ENCODE measurements at places on chromosomes 11 and 22.

GRCh38 chr22:47990481-47990880 is 1228.0 kb downstream of the TBC1D22A start:
- DNase-seq = no peak

DNA sequence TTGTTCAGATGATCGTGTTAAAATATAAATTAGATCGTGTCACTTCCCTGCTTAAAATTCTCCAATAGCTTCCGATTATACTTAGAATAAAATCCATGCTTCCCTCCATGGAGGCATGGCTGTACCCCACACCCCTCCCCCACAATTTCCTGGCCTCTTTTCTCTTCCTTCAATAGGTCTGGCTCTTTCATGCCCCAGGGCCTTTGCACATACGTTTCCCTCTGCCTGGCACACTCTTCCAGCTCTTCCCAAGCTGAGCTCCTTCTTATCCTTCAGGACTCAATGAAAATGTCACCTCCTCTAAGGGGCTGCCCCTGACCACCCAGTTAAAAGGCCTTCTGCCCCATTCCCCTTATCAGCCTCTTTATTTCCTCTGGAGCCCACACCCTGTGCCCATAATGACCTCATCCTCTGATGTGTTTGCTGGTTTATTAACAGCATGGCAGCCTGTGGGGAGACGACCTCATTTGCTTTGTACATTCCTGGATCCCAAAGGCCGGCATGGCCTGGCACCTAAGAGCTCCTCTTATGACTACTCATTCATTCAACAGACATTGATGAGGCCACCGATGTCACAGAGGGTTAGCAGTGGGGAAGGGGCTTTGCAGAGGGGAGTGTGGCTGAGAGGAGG is 9.0 kb upstream of the FLRT1 start:
- no peak for DNase-seq

DNA sequence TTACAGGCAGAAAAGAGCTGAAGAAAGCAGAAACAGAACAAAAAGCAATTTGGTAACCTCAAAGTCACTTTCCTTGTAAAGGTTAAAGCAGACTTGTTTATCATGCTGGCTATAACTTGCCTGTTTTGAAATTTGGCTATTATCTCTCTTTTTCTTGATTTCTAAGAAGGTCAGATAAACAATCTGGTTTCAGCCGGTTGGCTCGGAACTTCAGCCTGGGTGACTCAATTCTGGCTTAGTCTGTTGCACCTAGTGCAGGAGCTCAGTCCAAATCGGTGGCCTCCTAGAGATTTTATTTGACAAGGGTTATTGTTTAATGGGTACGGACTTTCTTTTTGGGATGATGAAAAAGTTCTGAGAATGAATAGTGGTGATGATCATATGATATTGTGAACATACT is 367.1 kb upstream of the B3GAT1 start:
- DNase-seq = no peak

- no peak for DNase-seq
Observed at GRCh38 chr11:60221692-60222091, 21.2 kb downstream of the MS4A4E start.

DNA sequence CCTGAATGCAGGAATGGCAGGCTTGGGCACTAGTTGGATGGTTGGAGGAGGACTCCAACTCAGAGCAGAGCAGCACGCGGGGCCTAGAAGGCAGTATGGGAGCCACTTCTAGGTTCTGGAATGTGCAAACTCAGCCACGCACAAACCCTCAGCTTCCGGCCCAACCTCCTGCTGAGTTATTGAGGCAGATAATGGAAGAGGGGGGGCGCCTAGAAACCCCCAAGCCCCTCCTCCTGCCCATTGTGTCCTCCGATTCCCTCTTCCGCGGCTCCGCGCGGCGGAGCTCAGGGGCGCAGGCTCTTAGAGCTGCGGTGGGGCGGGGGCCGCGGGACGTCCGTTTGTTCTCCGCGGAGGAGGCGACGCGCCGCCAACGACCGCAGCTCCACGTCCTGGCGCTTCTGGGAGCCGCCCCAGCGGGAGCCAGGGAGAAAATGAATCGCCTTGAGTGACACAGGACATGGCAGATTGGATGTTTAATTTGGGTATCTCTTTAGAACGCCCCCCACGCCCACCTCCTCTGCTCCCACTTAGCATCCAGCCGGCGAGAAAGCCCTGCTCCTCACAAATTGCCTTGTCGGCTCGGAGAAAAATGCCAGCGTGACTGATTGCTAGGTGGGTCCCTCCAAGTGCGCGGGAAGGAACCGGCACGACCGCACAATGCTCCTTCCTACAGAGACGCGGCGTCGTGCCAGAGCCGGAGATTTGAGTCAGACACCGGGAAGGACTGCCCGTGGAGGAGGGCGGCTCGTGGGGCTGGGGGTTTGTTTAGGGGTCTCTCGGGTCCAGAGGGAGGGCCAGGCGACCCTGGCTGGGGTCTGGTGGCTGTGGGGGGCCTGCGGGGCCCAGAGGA is 144.6 kb downstream of the NECTIN1 start:
- DNase-seq = peak; percentile 95

GRCh38 chr11:72038491-72038890 is 39.8 kb downstream of the IL18BP start:
- DNase-seq = no peak

DNA sequence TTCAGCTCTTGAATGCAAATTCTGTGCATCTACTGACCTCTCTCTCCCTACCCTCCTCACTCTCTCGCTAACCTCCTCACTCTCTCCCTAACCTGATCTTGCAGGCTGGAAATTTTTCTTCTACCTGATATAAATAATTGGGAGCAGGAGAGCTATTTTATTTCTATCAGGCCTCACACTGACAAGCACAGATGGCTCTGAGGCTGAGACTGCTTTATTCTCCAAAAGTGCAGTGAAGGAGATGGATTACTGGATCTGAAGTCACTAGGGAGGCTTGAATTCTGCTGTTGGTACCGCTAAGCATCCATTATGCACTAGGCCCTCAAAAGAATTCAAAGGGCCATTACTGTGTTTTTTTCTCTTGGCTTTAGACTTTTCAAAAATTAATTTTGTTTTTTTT is 19.4 kb upstream of the LDHA start:
- DNase-seq = no peak

GRCh38 chr22:25919452-25919851 is 177.5 kb downstream of the MYO18B start:
- no peak for DNase-seq

DNA sequence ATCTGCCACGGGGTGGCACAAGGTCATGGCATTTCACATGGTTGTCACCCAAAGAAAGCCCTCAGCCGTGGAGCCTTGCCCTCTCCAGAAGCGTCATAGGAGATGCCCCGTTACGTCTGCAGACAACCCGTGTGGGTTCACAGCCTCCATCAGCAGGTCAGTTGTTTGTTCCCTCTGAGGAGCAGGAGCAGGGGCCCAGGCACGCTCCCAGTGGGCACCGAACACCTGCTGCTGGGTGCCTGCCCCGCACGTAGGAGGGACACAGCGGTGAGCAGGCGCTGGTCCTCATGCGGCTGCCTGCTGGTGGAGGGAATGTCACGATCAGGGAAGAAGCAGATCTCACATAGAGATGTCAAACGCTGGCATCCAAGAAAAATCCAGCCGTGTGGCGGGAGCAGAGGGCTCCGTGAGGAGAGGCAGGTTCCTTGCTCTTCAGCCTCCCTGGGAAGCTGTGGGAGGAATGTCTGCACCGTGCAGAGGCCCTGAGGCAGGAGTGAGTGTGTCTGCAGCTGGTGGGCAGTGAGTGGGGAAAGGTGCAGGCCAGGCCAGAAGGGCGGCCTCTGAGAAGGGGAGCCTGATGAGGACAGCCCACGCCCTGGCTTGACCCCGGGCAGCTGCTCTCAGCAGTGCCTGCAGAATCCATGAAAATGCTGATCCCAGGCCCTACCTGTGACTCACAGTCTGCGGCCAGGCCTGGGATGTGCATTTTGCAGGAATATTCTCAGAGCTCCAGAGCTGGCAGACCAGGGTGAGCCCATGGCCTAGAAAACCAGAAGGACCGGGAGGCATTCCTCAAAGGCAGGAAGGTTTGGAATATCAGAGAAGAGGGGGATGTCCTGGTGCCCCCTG is 36.4 kb upstream of the TH start:
- DNase-seq = no peak

GRCh38 chr11:119805663-119806062 is 76.7 kb upstream of the NECTIN1 start:
- DNase-seq = no peak

DNA sequence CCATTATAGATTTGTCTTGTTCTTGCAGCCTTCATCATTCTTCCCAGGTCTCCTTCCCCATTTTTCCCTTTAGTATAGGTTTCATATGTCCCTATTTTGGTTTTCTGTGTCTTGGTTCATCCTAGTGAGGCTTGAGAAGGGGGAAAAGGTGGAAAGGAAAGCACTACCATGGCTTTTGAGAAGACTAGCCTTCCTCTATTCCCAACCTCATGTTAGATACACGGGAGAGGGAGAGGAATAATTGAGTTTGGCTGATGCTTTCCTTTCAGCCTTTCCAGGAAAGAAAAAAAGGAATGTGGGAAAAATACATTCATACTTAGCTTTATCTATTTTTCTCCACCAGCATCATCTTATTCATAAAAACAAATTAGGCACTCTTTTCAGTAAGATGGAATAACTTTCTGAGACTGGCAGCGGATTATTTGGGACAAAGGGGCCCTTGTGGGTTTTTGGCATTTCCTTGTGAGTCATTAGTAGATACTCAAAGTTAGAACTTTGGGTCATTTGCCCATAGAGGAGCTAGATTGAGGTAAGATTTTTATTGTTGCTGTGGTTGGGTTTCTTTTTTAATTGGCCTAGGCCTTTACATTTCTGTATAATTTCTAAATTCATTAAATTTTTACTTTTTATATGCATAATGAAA is 23.8 kb downstream of the CAPRIN1 start:
- no peak for DNase-seq

- no peak for DNase-seq
Observed at GRCh38 chr22:32531228-32531627, 56.6 kb downstream of the FBXO7 start.

DNA sequence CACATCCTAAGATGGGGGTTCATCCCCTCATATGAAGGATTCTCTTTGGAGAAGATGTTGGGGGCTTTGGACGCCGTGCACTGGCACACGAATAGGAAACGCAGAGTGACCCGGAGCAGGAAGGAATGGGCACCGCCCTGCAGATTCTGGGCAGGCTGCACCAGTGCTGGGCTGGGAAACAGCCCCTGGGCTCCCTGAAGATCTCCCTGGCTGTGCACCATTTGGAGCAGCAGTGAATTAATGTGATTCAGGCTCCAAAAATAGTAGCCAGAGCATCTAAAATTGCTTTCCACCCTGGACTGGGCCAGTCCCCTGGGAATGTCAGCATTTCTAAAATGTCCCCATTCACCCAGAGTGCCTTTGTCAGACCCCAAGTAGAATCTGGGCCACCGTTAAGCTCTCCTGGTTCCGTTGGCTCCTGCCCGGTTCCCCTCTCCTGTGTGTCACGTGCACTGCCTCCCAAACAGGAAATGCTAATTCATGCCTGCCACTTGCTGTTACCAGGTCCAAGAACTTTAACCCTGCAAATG is 18.6 kb downstream of the IRAG1 start:
- DNase-seq = no peak

- no peak for DNase-seq
Observed at GRCh38 chr11:68300076-68300830, 12.1 kb upstream of the LRP5 start.

- no peak for DNase-seq
Observed at GRCh38 chr11:67409781-67410368, 5.6 kb upstream of the CARNS1 start.

DNA sequence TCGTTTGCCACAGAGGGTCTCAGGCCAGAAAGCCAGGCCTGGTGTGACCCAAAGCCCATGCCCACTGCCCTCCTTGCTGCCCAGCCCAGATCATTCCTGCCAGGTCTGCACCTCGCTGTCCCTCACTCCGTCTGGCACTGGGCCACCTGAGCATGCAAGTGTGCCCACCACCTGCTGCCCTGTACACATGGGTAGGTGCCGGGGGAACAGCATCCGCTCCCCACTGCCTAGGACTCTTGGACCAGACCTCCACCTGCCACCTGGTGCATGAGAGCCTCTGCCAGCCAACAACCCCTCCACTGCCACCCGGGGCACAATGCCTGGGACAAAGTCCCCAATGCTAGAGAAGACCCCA is 12.5 kb downstream of the MGAT3 start:
- DNase-seq = no peak

DNA sequence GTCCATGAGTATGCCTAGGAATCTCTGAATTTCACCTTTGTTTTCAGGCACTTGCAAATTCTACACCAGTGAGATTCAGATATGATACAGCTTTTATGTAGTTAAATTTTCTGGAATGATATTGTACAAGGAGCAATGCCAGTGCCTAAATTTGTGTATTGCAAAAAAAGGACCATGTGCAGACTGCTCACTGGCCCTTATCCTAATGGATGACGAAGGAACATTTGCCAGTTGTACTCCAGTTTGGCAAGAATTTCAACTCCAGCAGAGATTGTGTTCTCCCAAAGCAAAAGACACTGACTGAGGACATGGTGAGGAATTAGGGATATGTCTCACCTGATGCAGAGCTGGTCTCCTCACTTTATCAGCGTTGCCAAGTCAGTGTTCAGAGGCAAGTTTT is 8.6 kb downstream of the NAT10 start:
- no peak for DNase-seq

DNA sequence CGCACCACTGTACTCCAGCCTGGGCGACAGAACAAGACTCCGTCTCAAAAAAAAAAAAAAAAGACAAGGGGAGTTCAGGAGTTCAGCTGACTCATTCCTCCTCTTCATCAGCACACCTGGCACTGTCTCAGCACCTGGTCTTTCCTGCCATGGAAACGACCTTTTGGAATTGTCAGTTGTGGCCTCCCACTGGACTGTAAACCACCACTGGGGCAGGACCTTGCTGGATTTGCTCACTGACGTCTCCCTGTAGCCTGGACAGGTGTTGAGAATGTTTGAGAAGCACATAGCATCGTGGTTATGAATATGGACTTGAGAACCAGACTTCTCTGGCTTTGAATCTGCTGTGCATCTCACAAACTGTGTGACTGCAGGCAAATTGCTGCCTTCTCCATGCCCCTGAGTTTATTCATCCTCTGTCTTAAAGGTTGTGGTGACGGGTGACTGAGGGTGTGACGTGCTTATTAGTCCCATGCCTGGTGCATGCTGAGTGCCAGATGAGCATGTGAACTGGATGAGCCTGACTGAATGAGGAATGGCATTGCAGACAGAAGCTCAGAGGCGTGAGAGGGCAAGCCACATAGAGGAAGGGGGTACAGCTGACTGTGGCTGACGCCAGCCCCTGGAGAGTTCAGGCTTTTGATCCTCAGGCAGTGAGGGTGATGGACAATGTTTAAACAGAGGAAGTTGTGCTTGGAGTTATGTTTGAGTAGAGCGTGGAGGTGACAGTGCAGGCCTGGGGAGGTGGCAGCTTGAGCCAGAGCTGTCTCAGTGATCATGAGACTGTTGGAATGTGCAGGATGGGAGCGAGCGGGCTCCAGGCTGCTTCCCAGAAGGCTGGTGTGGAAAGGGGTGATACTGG is 12.7 kb downstream of the TOM1 start:
- DNase-seq = no peak

DNA sequence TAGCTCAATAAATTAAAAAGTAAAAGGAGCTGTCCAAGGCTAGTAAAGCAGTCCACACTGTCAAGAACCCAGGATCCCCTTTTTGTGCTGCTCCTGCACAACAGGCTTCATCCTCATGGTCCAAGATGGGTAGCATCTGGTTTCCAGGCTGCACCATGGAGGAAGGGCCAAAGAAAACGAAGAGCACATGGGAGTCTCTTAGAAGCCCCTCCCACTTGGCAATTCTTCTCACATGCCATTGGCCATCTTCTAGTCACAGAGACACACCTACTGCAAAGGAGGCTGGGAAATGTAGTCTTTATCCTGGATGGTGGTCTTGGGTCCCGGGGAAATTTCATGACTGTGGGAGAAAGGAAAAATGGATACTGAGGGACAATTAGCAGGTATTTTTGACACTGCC is 37.8 kb downstream of the PRR5L start:
- DNase-seq = peak; percentile 29
